ENCODE measurements at places on chromosomes 13 and 19.

DNA sequence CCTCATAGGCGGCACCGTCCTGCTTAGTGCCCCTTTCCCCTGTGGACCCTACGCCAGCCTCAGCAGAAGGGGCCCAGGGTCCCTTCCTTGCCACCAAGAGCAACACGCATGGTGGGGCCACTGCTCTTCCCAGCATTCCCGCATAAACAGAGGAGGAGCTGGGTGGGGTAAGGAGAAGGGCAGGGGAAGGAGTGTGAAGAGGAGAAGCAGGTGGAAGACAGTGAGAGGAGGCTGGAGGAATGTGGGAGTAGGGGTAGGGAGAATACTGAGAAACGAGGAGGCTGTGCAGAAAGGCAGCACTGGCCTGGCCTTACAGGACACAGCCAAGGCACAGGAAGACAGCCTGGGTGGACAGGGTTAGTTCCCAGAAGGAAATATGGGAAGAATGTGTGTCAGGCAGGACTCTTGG lies 43.9 kb downstream of the ZNF331 start:
- DNase-seq: no peak

DNA sequence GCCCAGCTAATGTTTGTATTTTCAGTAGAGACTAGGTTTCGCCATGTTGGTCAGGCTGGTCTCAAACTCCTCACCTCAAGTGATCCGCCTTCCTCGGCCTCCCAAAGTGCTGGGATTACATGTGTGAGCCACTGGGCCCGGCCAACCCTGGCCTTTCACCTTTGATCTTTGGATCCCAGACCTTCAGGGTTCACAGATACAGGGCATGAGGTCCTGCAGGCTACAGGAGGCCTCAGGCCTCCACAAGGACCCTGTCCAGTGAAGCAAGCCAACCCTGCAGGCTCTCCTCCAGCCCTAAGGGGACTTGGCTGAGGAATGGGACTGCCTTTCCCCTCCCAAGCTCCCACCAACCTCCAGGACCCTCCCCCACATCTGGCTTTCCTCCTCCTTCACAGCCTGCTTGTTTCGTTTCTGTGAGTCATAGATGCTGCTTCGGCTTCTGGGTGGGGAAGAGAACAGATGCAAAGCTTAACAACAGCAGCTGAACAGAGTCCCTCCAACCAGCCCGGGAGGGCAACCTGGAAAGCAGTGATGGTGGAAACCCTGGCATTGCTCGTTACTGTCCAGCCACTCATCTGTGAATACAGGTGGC lies 11.8 kb downstream of the ARHGEF18 start:
- DNase-seq: no peak

DNA sequence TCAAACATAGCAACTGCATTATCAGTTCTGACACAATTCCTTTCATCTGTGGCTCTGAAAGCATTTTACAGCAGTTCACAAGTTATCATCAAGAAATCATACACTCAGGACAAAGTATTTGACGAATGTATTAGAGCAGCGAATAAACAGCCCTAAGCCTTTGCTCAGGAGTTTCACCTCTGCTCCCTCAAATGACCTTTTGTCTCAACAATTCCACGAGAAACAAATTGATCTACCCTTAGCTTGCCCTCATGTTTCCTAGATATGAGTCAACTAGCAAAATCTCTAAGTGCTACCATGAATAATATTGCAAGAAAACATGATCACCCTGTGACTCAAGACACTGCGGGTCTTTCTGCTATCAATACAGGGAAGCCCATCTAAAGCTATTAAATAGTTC lies 396.1 kb downstream of the EFNB2 start:
- DNase-seq: no peak

DNA sequence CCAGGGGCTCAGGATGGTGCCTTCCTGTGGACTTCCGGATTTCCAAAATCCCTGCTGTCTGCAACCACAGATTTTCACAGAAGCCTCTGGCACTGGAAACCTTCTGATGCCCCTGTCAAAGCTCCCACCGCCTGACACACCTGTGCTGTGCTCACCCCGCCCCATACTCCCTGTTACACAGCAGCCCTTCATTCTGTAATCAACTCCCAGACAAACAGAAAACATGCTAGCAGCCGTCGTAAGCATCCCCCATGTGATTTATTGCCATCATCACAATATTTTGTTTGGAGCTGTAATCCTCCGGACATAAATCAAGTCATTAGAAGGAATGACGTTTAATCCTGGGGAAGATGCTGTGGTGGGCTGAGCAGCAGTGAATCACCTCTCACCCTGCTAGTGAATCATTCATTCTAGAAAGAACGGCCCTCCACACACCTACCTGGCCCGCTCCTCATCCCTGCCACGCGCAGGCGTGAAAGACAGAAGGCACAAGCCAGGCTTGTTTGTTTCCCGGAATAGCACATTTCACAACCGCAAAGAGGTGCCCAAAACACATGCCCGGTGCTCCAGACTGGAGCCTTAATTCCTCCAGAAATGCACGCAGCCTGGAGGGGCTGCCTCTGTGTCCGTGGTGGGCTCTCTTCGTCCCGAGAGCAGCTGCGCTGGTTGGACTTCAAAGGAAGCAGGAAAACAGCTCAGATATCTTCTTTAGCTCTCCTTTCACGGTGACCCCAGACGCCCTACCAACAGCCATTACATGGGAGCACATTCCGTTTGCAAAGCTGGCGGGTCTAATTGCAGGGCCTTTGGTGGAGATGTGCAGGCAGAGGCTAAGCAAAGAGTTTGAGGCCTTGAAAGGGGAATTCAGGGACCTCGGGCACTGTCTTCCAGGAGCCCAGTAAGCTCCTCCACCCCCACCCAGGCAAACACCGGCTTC lies 41.3 kb upstream of the KCTD15 start:
- no peak for DNase-seq

- no peak for DNase-seq
These were observed 571 bp downstream of the ZNF302 start for GRCh38 chr19:34678085-34678412.

DNA sequence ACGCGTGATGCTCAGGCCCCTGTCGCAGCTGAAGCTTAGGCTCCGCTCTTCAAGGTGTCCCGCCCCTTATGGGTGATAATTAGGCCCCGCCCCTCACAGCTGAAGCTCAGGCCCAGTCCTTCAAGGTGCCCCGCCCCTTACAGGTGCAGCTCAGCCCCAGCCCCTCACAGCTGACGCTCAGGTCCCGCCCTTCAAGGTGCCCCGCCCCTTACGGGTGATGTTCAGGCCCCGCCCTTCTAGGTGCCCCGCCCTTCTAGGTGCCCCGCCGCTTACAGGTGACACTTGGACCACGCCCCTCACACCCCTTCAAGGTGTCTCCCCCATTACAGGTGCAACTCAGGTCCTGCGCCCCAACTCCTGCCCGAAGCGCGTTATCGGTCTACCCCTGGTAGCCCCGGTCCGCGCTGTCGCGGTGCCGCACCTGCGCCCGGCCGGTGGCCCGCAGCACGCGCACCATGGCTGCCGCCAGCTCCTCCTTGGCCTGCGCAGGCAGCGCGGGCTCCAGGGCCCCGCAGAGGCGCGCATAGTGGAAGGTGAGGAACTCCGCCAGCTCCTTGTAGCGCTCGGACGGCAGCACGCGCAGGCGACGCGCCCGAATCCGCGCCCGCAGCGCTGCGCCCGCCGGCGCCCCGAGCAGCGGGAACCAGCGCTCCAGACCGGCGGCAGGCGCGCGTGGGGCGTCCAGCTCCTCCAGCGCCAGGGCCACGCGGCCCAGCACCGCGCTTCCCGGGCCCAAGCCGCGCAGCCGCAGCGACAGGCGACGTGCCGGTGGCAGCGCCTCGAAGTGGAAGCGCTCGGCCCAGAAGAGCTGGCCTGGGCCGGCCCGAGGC lies 7.3 kb downstream of the RASAL3 start:
- no peak for DNase-seq

DNA sequence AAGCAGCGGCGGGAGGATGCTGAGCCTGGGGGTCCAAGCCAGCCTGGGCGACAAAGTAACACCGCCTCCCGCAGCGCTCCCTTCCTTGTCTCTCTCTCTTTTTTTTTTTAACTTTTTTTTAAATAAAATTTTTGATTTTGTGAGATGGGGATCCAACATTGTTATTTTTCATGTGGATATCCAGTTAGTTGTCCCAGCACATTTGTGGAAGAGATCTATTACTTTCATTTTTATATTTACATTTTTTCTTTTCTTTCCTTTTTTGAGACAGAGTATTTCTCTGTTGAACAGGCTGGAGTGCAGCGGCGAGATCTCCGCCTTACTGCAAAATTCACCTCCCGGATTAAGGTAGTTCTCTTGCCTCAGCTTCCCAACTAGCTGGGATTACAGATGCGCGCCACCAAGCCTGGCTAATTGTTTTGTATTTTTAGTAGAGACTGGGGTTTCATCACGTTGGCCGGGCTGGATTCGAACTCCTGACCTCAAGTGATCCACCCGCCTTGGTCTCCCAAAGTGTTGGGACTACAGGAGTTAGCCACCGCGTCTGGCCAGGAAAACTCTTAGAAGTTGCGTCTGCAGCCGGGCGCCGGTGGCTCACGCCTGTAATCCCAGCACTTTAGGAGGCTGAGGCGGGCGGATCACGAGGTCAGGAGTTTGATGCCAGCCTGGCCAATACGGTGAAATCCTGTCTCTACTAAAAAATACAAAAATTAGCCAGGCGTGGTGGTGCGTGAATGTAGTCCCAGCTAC lies 19.4 kb downstream of the ZNF816 start:
- DNase-seq: no peak

DNA sequence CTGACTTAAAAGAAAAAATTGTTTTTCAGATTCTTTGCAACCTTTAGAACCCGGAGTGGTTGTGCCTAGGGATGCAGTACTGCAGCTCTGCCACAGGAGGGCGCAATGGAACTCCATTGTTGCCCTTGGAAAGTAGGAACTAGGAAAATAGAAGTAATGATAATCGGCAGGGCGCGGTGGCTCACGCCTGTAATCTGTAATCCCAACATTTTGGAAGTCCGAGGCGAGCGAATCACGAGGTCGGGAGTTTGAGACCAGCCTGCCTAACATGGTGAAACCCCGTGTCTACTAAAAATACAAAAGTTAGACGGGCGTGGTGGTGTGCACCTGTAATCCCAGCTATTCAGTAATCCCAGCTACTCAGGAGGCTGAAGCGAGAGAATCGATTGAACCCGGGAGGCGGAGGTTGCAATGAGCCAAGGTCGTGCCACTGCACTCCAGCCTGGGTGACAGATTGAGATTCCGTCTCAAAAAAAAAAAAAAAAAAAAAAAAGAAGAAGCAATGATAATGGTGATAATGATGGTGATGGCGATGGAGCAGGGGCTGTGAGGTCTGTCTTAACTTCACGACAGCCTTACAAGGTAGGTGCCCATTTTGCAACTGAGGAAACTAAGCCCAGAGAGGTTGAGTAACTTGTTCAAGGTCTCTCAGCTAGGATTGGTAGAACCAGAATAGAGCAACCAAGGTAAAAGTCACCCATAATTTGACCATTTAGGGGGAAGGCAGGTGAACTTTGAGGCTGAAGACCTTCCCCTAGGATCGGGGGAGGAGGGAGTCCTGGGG lies 5.5 kb upstream of the ADAMTS10 start:
- no peak for DNase-seq

Data from amniotic stem cell (primary cell).